ENCODE measurements at places on chromosomes 3 and 15.

GRCh38 chr3:13121553-13122001, 48.3 kb upstream of the IQSEC1 start:
- no peak for DNase-seq

GRCh38 chr15:27731776-27732175, 367.3 kb downstream of the OCA2 start:
- DNase-seq: no peak

DNA sequence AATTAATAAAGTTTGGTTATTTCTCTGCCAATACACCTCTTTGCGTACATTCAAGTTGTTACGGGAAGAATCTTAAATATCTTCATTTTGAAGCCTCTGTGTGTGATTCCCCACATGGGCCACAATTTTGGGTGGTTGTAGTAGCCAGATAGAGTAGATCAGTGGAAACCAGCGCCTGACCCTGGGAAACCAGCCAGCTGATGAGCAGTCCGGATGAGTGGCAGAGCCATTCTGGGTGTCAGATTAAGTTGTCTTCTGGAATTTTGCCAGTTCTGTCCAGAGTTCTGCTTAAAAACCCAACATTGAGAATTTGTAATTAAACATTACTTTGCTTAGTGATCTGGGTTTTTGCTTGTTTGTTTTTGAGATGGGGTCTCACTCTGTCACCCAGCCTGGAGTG, 49.7 kb downstream of the MRPS25 start:
- DNase-seq: no peak

DNA sequence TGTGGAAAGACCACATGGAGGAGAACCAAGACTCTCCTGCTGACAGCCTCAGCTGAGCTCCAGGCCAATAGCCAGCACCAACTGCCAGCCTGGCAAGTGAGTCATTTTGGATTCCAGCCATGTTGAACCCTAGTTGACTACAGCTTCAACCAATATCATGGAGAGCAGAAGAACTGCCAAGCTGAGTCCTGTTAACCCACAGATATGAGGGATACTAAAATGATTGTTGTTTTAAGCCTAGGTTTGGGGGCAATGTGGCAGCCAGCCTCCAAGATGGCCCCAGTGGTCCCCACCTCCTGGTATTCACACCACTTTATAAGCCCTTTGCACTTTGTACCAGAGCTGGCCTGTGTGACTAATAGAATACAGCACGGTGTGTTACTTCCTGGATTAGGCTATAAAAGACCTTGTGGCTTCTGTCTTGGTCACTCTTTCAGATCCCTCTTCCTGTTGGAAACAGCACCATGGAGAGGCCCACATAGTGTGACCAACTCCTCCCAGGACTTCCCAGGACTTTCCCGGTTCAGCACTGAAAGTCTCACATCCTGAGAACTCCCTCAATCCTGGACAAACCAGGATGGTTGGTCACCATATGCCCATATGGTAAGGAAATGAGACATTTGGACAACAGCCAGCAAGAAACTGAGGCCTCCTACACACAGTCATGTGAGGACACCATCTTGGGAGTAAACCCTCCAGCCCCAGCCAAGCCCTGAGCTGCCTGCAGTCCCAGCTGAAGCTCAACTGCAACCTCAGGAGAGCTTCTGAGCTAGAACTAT, 32.4 kb upstream of the CDV3 start:
- DNase-seq: peak; percentile 42

- no peak for DNase-seq
Observed at GRCh38 chr15:52144656-52145178, 32.1 kb upstream of the BCL2L10 start.

GRCh38 chr3:37740471-37740870, 121.2 kb upstream of the CTDSPL start:
- DNase-seq: no peak

DNA sequence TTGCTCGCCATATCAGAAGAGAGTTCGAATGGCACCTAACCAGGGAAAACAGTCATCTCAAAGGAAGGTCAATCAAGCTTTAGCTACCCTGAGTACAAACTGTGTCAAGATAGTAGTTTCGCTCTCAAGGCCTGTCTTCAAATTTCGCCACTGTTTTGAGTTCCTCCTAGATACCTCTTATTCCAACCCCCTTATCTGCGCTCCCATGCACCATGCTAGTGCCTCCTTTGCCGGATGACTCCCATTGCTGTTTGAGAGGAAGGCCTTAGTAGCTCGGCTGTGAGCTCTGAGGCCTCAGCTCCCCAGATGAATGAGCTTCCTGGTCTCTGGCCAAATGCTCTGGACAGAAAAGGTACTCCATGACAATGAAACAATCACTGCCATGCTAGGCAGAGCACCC, 256.0 kb downstream of the ULK4 start:
- no peak for DNase-seq

GRCh38 chr3:50599716-50600118, 11.9 kb downstream of the CISH start:
- DNase-seq: no peak

GRCh38 chr3:117556646-117557407, 847.2 kb downstream of the TUSC7 start:
- no peak for DNase-seq

GRCh38 chr3:136122006-136122405, 74.1 kb downstream of the MSL2 start:
- DNase-seq: no peak

DNA sequence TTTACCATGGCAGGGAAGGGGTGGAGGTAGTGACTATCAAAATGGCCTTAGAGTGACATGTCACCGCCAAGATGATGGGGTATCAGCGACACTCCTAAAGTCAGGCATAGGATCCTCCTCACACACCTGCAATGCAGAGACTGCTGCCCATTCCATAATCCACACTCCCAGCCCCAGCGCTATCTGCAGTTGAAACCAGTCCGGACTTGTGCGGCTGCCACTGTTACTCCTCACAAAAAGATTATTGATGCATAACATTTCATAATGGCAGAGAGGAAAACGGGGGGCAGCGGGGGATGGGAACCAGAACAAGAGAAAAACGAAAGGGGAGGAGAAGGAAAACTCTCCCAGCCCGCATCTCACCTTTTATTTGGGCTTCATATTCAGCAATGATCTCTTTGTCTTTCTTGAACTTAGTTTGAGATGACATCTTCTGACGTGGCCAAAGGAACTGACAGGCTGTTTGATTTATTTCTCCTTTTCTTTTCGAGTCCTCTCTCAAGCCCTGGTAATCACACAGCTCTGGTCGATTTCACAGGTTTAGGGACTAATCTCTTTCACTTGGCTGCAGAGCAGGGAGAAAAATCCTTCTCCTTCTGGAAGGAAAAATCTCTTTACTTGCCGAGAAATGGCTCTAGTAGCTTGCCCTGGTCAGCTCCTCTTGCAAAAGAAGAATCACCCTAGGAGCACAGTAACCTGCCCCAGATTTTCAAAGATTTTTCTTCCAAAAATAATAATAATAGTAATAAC, 749 bp downstream of the SRGAP3 start:
- no peak for DNase-seq

- DNase-seq: no peak
Observed at GRCh38 chr15:98983334-98983733, 24.3 kb downstream of the PGPEP1L start.
